ENCODE measurements at places on chromosomes 16 and 17.

DNA sequence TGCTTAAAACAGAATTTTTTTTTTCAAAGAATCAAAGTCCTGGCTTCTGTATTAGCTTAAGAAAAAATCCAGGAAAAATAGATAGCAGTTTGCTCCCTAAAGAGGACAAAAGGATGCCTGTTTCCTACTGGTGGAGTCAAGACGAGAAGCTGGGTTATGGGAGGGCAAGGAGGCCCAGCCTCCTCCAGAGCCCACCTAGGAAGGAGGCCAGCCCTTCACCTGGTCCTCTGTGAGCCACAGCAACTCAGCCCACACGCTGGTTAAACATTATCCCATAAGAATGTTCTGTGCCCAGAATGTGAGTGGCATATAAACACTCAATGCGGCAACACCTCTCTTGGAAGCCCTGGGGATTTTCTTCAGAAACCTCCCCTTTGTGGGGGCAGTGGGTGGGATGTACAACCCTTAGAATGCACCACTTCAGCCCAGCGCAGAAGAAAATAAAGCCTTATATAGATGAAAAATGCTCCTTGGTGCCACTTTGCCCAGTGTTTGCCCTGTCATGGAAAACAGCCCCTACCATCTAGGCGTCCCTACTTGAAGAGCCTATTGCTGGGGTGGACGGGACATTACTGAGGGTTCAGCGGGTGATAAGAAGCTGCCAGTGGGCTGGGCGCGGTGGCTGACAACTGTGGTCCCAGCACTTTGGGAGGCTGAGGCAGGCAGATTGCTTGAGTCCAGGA is 48.0 kb downstream of the TEKT5 start:
- no peak for DNase-seq

- no peak for DNase-seq
These were observed 10.5 kb downstream of the TMIGD1 start for GRCh38 chr17:30323262-30323894.

GRCh38 chr16:81516478-81517149 is 72.0 kb downstream of the CMIP start:
- DNase-seq, result no peak

DNA sequence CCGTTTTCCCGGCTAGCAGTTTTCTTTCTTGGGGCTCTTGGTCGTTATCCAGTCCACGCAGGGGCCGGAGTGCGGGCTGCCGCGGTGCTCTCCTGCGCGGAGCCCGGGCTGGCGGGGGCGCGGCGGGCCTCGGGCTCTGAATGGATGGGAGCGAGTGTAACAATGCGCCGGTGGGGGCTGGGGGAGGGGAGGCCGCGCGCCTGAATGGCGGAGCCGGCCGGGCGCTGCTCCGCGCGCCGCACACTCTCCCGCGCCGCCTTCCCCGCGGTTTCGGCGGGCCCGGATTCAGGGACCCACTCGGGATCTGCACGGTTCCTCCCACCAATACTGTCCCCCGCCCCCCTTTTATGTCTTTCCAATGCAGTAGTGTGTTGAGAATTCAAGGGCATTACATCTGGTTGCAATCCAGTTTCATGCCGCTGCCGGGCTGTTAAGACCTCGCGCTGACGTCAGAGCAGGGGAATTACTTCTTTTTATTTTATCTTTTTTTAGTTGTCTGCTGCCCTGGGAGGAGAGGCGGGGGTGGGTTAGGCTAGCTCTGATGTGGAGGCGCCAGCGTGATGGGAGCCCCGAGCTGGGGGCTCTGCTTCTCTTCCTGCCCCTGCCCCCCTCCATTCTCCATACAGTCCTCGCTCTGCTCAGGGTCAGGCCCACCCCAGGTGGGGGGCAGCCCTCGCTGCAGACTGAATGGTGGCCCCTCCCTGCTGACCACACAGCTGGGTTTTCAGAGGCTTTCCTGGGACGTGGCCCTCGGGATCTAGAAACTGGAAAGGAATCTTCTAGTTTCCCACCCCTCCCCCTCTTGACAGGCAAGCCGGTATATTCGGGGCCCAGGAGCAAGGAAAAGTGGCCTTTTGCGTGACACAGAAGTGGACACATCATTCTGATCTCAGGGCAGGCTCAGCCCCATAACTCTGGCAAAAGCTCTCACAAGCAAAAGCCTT is 1.8 kb downstream of the RAI1 start:
- DNase-seq, result no peak

GRCh38 chr17:67098006-67098405 is 53.7 kb downstream of the CACNG1 start:
- no peak for DNase-seq

- DNase-seq, result no peak
These were observed 71.1 kb downstream of the N4BP1 start for GRCh38 chr16:48538746-48539484.

GRCh38 chr17:21212826-21213637 is 929 bp downstream of the TMEM11 start:
- no peak for DNase-seq

DNA sequence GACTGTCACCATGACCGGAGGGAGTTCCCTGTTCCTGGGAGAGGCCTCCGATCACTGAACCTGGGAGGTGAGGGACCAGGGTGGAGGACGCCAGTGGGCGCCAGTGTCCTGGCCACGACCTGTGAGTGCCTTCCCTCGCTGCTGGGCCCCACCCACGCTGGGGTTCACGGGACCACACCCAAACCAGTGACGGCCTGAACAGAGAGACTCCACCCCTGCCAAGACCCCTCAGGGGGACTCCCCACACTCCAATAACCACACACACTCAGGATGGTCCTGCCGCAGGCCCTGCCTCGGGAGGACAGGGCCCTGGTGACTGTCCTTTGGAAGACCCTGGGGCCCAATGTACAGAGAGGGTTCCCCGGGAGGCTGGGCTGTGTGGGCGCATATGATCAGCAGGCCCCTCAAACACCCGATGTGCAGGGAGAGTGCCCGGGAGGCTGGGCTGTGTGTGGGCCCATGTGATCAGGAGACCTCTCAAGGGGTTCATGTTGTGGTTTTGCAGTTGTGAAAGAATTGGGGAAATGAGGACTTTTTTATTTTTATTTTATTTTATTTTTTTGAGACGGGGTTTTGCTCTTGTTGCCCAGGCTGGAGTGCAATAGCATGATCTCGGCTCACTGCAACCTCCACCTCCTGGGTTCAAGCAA is 26.6 kb downstream of the TPSD1 start:
- no peak for DNase-seq

DNA sequence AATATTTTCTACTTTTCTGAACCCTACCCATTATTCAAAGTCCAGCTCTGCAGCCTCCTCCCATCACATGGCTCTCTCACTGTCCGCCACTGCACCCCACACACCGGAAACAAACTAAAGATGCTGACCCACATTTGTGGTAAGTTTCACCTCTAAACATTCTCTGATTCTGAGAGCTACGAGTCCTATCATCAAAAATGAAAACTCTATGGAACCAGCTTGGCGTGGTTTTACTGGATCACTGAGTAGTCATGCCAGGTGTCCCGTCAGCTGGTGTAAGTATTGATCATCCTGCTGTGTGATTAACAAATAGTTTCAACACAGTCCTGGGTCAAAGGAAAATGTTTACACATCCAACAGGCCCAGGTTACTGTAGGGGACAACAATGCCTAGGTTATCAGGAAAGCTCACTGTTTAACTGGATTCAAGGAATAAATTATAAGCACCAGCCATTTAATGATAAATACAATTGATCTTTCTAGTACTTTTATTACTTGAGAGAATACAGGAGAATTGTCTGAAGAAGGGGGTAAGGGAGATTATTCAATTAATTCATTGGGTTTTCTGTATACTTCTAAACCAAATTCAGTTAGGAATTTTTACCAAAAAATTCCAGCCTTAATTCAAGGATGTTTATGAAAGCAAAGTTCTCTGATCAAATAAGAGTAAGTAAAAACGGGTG is 33.9 kb downstream of the CYTH1 start:
- DNase-seq, result no peak

GRCh38 chr16:28534542-28535373 is 4.0 kb downstream of the NUPR1 start:
- DNase-seq, result no peak

- no peak for DNase-seq
These were observed 233.0 kb downstream of the MSI2 start for GRCh38 chr17:57489321-57489720.

GRCh38 chr16:12629271-12629670 is 174.4 kb downstream of the CPPED1 start:
- no peak for DNase-seq

All from kidney epithelial cell (primary cell).